NCI-H1436 (cell line): ENCODE measurements at places on chromosomes 13 and 19.

- no peak for DNase-seq
Measured at GRCh38 chr13:94988654-94989053, 276.3 kb upstream of the SOX21 start.

GRCh38 chr13:29893438-29893837 is 43.0 kb upstream of the UBL3 start:
- DNase-seq = no peak

DNA sequence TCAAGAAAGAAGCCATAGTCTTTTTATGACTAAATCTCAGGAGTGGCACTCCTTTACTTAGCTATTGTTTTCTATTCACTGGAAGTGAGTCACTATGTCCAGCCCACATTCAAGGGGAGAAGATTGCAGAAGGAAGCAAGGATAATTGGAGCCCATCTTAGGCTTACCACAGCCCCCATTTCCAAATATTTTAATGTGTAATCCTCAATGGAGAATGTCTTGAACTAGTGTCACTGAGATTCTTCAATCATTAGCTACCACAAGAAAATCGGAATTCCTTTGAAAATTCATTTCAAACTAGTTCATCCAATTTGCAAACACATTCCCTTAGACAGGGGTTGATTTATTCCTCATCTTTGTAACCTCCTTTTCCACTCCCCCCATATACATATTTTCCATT is 84.7 kb downstream of the DLEU7 start:
- DNase-seq = no peak

GRCh38 chr13:103510007-103510535 is 443.9 kb upstream of the SLC10A2 start:
- DNase-seq = no peak

DNA sequence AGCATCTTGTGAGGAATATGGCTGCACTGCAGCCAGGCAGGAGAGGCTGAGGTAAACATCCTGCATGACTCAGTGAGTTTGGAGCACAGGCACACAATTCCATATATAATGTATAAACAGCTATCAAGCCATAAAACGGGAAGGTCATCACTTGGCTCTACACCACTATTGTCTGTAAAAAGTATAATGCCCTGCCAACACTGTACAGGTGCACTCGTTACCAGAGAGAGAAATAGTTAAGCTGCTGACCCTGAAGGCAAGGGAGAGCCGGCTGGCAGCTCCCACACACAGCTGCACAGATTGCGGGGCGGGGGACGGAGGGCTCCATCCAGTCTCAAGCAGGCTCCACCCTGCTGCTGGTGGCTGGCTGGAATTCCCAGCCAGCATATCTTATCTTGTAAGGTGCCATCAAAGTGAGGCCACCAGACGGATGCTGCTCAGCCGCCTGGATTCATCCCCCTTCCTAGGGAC is 668.1 kb downstream of the SLITRK5 start:
- DNase-seq = no peak

DNA sequence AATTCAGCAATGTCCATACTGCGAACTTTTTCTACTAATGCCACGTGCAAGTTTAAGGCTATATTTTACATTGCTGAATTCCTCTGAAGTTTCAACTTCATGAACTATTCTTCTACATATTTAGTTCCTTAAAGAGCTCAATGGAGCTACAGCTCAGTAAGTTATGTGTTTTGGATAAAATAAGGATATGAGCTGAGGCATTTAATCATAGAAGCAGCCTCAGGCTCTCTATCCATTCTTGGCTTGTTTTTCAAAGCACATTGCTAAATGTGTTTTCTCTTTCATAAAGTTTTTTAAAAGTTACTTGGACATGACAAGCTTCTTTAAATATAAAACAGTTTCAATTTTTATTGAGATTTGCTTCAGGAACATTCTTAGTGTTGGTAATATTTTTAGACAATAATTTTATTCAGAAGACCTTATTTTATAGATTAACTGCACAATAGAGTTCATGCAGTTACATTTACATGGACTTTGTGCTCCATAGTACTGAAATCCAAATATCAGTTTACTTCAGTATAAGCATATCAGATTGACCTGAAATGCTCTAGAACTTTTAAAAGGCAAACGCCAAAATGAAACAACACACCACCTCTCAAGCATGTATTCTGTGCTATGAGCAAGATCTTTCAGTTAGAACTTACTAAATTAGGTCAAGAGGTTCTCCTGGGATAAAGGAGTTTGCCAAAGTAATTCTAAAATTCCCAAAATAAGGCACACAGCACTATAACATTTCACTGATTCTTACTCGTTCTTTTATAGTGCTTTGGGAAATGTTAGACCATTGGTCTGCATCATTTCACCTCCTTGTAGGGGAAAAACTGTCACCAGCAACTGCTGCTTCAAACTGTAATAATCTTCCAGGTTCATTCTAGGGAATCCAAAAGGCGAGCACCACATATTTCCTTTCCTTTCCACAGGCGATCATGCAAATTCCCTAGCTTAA is 275.5 kb downstream of the ENOX1 start:
- DNase-seq = no peak

DNA sequence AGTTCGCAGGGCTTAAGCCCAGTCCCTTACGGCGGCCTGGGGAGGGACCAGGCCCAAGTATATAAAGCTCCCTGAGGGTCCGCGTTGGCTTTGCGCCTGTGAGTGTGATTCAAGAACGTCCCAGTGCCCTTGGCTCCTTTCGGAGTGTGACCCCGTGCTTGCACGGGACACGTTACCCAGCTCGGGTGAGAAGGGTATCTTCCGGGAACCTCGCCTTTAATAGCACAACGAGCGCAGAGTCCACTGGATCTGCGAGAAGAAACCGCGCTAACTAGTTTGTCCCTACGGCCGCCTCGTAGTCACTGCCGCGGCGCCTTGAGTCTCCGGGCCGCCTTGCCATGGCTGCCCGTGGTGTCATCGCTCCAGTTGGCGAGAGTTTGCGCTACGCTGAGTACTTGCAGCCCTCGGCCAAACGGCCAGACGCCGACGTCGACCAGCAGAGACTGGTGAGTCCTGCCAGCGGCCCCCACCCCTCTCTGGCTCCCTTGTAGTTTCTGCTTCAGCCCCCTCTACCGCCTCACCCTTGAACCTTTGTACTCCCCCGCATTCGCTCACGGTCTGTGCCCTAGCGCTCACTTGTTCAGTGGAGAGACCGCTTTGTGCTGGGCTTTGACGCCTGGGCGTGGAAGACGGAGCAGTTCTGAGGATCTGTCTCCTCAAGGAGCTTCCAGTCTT is at the start of gene DNAJC15:
TSS of gene DNAJC15 (plus strand) at position 298 of the 675 bp plus-strand sequence. CDS start at position 339, 41 bp downstream.
- DNase-seq = no peak

DNA sequence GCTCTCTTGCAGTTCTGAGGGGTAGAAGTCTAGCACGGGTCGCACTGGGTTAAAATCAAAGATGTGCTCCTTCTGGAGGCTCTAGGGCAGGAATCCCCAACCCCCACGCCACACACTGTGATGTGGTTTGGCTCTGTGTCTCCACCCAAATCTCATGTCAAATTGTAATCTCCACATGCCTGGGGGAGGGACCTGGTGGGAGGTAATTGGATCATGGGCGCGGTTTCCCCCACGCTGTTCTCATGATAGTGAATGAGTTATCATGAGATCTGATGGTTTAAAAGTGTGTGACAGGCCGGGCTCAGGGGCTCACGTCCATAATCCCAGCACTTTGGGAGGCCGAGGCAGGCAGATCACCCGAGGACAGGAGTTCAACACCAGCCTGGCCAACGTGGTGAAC is 26.6 kb upstream of the CALM3 start:
- DNase-seq = no peak

- no peak for DNase-seq
Measured at GRCh38 chr19:35352177-35352447, 4.4 kb downstream of the FFAR1 start.

GRCh38 chr13:45222516-45222915 is 21.7 kb upstream of the KCTD4 start:
- DNase-seq = no peak

- no peak for DNase-seq
Measured at GRCh38 chr19:5481957-5482356, 26.7 kb downstream of the ZNRF4 start.

- DNase-seq = no peak
Measured at GRCh38 chr19:7348587-7349230, at the start of gene ARHGEF18. TSS of gene ARHGEF18 (plus strand) at chr19:7348937. CDS start at chr19:7362891, 13,954 bp downstream.

- DNase-seq = no peak
Measured at GRCh38 chr19:30942636-30943035, 406.6 kb downstream of the TSHZ3 start.

GRCh38 chr19:12994701-12995595 is at the start of gene NFIX:
TSS of gene NFIX (plus strand) at chr19:12995475. CDS start at chr19:12995838, 363 bp downstream.
- DNase-seq = peak; percentile 12

DNA sequence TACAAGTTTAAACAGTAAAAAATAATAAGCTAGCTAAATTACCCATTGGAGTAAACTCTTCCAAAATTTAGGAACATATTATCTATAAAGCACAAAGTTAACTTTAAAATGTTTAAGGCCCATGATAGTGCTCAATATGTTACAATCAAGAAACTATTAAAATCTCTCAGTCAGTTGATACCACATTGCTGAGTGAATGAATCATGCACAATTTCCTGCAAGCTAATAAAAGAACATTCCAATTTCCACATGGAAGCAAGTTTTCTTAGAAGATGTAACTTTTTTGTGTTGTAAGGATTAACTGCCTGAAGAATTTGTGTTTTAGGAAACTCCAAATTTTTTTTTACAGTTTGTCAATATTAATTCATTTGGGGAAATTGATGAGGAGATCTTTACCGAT is 666.6 kb downstream of the SLITRK1 start:
- DNase-seq = no peak

- DNase-seq = no peak
Measured at GRCh38 chr13:39403106-39403505, 199.9 kb downstream of the LHFPL6 start.

DNA sequence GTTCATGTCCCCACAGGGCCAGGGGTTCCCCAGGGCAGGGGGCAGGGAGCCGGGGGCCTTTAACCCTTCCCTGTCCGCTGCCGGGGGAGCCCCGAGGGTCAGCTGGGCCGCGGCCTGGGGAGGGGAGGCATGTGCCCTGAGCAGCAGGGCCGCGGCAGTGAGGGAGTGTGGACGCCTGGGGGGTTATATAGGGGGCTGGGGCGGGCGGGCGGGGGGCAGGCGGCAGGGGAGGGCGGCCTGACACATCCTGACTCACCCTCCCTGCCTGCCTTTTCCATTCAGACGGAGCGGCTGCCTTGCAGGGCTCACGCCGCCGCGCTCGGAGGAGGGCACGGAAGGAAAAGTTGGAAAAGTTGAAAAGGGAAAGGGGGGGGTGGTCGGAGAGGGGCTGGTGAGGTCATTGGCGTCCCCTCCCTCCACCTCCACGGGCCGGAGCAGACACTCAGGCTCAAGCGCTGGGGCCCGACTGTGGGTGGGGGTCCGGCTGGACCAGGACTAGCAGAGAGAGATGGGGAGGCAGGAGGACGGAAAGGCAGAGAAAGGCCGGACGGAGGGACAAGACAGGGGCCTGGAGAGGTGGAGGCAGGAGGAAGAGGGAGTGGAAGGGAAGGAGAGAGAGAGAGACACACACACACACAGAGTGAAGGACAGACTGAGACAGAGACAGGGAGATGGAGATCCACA is at the start of gene IL11:
TSS of gene IL11 (minus strand) at position 159 of the 684 bp plus-strand sequence. CDS start at position 6, 153 bp downstream.
- DNase-seq = no peak

DNA sequence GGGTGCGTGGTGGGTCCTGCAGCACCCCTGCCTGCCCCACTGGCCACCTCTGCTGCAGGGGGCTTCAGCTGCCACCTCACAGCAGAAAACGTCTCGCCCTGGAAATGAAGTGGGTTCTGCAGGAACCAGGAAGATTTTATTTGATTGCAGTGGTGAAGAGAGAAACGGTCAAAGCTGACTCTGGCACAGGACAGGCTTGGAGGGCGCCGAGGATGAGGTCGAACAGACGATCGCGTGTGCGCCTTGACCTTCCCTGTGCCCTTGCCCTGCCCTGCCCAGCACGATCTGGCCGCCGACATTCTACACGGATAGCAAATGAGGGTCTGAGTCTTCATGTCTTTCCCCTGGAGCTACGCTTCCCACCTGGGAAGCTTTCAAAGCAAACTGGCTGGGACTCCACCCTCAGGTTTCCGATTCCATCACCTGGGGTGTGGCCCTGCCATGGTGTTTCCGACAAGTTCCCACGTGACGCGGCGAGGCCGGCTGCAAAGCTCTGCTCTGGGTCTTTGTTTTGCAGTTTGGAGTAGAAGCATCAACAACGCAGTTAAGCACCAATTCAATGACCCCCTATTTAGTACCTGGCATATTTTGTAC is 50.3 kb upstream of the TUBGCP3 start:
- DNase-seq = peak; percentile 38

DNA sequence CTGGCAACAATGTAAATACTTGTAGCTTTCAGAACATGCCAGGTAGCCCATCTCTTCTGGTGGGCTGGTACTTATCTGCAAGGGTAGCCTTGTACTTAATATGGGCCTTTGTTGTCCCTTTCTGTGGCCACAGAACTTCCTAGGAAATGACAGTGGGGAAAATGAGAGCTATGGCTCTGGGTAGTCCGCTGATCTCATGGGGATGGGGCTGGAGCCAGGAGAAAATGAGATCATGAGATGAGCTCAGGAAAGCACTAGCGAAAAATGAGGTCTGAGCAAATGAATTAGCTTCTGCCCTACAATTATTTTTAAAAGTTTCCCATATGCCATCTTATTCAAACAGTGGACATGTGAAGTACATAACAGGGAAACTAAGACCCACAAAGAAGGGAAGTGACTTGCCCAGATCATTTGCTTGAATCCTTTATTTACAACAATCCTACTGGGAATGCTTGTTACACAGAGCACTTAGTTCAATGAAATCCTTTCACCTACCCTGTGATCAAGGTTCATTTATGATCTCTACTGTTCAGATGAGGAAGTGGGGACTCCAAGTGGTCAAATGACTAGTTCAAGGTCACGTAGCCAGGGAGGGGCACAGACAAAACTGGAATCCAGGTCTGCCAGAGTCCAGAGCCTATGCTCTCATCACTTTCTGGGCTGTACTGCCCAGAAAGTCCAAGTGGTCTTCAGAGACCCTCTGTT is 87.1 kb downstream of the PTPRS start:
- no peak for DNase-seq

- no peak for DNase-seq
Measured at GRCh38 chr13:98780451-98780850, 28.0 kb upstream of the SLC15A1 start.

DNA sequence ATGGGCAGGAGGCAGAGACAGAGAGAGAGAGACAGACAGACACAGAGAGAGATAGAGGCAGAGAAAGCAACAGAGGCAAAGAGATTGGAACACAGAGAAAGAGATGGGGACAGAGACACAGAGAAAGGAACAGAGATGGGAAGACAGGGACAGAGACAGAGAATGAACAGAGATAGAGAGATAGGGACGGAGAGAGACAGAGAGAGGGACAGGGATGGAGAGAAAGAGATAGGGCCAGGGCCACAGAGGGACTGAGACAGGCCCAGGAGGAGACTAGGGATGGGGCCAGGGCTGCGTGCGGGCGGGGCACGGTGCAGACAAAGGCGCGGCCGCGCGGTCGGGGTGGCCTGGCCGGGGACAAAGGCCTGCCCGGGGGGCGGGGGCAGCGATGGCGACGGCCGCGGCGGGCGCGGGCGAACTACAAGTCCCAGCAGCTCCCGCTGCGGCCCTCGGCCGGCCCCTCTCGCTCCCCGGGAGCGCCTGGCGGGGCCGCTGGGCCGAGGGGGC is at the start of gene ZNF358:
TSS of gene ZNF358 (plus strand) at position 459 of the 507 bp plus-strand sequence. CDS start 3,140 bp downstream, outside the sequence.
- peak; percentile 59 for DNase-seq

GRCh38 chr13:60707878-60708277 is 310.9 kb downstream of the TDRD3 start:
- DNase-seq = no peak

GRCh38 chr19:17985037-17985818 is 18.3 kb downstream of the KCNN1 start:
- DNase-seq = no peak
